Mesenchymal stem cell (in vitro differentiated cells and primary cell): ENCODE measurements at places on chromosomes 13 and 19.

DNA sequence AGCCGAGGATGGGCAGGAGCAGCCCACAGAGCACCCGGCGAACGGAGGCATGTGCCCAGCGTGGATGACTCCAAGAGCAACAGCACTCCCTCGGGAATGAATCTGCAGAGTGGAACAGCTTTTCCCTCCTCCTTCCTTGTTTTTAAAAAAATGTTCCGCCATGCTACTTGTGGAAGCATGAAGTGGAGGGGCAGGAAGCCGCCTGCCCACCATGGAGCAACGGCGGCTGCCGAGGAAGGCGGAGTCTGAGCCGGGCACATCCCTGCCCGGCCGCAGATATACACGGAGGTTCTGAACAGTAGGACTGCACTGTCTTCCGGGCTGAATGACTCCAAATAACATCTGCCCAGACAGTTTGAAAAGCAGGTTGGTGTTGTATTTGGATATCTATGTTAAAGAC, 65.2 kb downstream of the SOX1 start:
- no peak for DNase-seq

- DNase-seq, result no peak
These were observed 630 bp downstream of the COQ8B start for GRCh38 chr19:40716031-40716481.

GRCh38 chr19:30225676-30226463, 146.3 kb upstream of the ZNF536 start:
- no peak for DNase-seq

- no peak for DNase-seq
These were observed 10.3 kb downstream of the NEK5 start for GRCh38 chr13:52118595-52118994.

DNA sequence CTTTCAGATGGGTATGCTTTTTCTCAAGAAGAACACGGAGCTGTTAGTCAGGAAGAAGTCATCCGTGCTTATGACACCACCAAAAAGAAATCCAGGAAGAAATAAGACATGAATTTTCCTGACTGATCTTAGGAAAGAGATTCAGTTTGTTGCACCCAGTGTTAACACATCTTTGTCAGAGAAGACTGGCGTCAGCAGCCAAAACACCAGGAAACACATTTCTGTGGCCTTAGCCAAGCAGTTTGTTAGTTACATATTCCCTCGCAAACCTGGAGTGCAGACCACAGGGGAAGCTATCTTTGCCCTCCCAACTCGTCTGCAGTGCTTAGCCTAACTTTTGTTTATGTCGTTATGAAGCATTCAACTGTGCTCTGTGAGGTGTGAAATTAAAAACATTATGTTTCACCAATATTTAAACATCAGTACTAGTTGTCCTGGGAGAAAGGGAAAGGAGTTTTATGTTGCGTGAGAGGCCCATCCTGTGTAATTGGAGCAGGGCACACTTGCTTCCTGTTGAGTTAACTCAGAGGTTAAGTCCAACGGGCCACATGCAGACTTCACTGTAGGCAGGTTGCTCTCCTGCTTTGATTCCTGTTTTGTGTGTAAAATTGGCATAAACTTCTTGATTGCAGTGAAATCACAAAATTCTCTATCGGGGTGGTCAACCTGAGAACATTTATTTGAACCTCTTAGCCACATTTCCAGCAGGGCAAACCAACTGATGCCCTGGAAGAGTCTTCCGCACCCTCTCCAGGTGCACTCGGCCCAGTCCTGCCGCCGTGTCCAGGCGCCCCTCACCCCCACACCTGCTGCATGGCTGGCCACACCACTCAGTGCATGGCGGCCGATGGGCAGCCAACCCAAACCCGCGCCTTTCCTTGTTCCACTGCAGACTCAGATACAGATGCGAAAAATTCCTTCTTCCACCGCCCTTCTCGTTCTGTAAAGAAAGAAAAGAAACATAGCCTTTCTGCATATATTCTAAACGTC, 31.6 kb downstream of the SHISA2 start:
- DNase-seq, result peak; percentile 94

DNA sequence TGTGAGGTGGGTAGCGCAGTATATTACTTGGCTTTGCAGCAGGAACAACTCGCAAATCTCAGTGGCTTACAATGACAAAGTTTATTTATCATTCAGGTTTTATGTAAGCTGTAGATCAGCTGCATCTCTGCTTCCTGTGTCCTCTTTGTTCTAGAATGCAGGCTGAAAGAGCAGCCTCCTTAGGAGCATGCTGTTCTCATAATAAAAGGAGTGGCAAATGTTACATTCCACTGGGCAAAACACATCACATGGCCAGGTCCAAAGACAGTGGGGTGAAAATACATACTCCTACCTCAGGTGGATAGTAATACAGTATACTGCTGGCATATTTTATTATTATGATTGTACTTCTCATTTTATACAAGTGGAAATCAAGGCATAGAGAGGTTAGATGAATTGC, 1.2 kb upstream of the CSNK1A1L start:
- no peak for DNase-seq

- DNase-seq, result no peak
These were observed 8.1 kb upstream of the CSNK1A1L start for GRCh38 chr13:37113534-37113933.

DNA sequence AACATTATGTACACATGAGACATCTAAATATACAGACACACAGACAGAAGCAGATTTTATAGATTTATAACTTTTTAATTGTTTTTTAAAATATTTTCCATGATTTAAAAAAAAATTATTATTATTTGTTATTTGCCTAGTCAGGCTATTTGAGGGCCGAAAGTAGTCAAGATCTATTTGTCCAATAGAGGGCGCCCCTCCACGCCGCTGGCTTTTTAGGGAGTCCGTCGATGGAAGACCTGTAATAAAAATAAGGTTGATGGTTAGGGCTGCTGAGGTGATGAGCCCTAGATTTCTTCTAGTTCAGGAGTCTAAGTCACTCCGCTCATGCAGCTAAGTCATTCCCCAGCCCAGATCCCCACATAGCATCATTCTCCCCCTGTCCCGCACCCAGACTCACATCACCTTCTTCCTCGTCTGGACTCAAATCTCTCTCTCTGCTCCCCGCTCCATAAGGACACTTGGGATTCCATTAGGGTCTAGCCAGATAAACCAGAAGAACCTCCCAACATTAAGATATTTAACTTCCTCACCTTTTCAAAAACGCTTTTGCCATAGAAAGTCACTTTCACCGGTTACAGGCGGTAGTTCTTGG, 33.9 kb upstream of the CEACAM21 start:
- DNase-seq, result peak; percentile 13

DNA sequence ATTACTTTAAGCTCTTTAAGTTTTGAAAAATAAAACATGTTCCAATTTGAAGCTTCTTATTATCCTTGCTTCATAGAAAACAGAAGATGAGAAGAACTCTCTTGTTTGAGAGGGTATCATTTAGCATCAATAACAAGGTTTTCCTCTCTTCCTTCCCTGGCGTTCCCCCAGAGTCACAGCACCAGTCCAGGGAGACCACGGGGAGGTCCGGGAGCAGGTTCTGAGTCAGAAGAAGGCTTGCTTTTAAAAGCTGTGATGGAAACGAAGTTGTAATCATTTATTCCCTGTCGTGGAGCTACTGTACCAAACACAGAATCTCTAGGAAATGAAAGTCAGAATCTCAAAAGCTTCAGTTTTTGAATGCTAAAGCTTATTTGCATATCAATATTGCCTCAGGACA, 174.0 kb upstream of the LSM14A start:
- DNase-seq, result no peak
